ENCODE measurements at places on chromosomes 11 and 22.

DNA sequence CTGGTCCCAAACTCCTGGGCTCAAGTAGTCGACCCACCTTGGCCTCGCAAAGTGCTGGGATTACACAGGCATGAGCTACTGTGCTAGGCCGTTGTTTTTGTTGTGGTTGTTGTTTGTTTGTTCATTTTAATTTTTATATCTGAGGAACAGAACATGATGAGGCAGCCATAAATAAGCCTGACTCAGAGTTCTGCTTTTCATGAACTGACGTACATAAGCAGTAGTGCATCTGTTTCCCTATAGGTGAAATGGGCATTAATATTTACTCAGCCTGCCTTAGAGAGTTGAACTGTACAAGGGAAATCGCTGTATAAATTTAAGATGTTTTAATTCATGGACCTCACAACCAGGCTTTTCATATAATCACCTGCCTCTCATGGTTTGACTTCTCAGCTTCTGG, 80.5 kb downstream of the PDHX start:
- H3K27me3 ChIP-seq = no peaks in the 10 kb centered on the region
- H3K36me3 ChIP-seq = no peaks in the 10 kb centered on the region
- H3K4me1 ChIP-seq = no peaks in the 10 kb centered on the region
- no peak for DNase-seq

DNA sequence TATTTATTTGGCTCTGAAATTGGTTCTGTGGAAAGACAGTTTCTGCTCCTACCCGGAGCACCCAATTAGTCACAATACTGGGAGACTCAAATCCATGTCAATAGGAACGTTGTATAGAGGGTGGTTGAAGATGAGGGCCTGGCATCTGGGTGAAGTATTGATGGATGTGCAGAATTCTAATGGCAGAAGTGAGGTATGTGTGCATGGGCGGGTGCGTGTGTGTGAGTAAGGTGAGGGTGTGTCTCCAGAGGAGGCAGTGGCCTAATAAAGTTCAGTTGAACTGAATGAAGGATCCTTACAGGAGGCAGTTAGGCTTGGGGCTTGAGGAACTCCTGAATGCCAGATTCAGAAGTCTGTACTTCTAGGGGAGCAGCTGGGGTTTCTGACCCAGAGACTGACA, 71.8 kb upstream of the B3GAT1 start:
- H3K4me1 ChIP-seq = peaks cover 6% of the 10 kb centered on the region
- no peak overlapping the region for H3K27ac ChIP-seq
- H3K36me3 ChIP-seq = no peaks in the 10 kb centered on the region
- H3K27me3 ChIP-seq = no peaks in the 10 kb centered on the region
- no peak for DNase-seq

DNA sequence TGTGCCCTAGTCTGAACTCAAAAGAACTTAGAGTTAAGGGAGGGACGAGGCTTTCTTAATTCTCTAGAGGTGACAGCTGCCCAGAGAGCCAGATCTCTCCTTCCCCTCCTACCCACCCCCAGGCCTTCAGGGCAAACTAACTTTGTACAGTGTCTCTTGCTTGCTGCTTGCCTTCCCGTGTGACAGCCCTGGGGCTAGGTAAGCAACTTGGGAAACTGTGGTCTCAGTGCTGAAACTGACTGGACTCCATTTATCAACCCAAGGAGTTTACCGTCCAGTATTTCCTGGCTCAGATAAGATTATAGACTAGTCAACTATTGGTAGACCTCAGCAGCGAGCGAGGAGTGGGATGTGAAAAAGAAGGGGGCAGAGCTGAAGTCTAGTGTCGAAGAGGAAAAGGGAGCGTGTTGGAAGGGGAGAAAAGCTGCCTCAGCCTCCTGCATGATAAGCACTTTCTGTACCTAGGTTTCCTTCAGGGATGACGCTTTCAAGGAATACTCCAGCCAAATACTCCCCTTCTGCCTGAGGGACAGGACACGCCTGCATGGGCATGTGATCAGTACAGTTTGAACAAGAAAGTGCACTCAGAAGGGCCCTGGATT, 43.3 kb upstream of the WEE1 start:
- DNase-seq = no peak
- no peak overlapping the region for H3K27ac ChIP-seq
- peaks cover 1% of the 10 kb centered on the region for H3K36me3 ChIP-seq
- no peaks in the 10 kb centered on the region for H3K27me3 ChIP-seq
- H3K4me3 ChIP-seq = no peak overlapping the region
- H3K4me1 ChIP-seq = peaks cover 2% of the 10 kb centered on the region

DNA sequence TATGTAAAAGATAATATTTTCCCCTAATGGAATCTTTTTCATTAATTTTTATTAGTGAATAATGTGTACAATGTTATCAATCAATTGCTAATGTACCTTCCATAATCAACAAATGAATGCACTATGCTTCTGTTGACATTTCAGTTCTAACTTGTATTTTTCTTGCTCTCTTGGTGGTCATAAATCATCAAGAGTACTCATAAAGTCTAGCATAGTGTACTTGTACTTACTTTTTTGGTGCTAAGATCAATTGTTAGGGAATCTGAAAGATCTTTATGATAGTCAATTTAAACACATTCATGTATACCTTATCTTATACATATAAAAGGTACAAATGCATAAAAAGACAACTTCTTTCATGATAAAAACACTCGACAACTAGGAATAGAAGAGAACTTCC, 10.5 kb downstream of the ENTHD1 start:
- no peak overlapping the region for H3K4me3 ChIP-seq
- H3K27ac ChIP-seq = no peak overlapping the region
- no peaks in the 10 kb centered on the region for H3K4me1 ChIP-seq

- H3K27ac ChIP-seq = no peak overlapping the region
- no peaks in the 10 kb centered on the region for H3K36me3 ChIP-seq
- 0 out of 2 replicates have a peak, but pooled peaks cover 2% of the 10 kb centered on the region for H3K4me1 ChIP-seq
- no peak for DNase-seq
- H3K4me3 ChIP-seq = no peak overlapping the region
These were observed 2.1 kb downstream of the LPXN start for GRCh38 chr11:58573451-58574104.

DNA sequence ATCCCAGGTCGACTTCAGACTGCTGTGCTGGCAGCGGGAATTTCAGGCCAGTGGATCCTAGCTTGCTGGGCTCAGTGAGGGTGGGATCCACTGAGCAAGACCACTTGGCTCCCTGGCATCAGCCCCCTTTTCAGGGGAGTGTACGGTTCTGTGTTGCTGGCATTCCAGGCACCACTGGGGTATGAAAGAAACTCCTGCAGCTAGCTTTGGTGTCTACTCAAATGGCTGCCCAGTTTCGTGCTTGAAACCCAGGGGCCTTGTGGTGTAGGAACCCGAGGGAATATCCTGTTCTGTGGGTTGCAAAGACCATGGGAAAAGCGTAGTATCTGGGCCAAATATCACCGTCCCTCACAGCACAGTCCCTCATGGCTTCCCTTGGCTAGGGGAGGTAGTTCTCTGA, 254.8 kb downstream of the GRIK4 start:
- peaks cover 4% of the 10 kb centered on the region for H3K4me1 ChIP-seq
- H3K36me3 ChIP-seq = no peaks in the 10 kb centered on the region
- DNase-seq = peak; percentile 38
- H3K27me3 ChIP-seq = no peaks in the 10 kb centered on the region
- no peak overlapping the region for H3K4me3 ChIP-seq

DNA sequence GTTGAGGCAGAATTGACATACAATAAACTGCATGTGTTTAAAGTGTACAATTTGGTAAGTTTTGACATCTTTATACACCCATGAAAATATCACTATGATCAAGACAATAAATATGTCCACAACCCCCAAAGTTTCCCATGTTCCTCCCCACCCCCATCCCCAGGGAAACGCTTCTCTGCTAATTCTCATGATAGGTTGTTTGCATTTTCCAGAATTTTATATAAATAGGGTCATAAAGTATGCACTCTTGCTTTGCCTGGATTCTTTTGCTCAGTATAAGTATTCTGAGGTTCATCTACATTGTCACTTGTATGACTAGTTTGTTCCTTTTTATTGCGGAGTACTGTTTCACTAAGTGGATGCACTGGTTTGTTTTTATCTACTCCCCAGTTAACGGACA, 35.6 kb downstream of the MYEOV start:
- H3K27ac ChIP-seq = no peak overlapping the region
- no peak for DNase-seq
- no peaks in the 10 kb centered on the region for H3K36me3 ChIP-seq
- no peak overlapping the region for H3K4me3 ChIP-seq

GRCh38 chr22:49021131-49021925, 806.3 kb downstream of the BRD1 start:
- no peaks in the 10 kb centered on the region for H3K27me3 ChIP-seq
- H3K4me1 ChIP-seq = no peaks in the 10 kb centered on the region
- H3K27ac ChIP-seq = no peak overlapping the region
- DNase-seq = no peak
- no peaks in the 10 kb centered on the region for H3K36me3 ChIP-seq

- no peak overlapping the region for H3K4me3 ChIP-seq
- no peaks in the 10 kb centered on the region for H3K36me3 ChIP-seq
- DNase-seq = no peak
- no peaks in the 10 kb centered on the region for H3K4me1 ChIP-seq
- H3K27me3 ChIP-seq = no peaks in the 10 kb centered on the region
- no peak overlapping the region for H3K27ac ChIP-seq
These were observed 420.0 kb downstream of the MN1 start for GRCh38 chr22:27381552-27381951.

DNA sequence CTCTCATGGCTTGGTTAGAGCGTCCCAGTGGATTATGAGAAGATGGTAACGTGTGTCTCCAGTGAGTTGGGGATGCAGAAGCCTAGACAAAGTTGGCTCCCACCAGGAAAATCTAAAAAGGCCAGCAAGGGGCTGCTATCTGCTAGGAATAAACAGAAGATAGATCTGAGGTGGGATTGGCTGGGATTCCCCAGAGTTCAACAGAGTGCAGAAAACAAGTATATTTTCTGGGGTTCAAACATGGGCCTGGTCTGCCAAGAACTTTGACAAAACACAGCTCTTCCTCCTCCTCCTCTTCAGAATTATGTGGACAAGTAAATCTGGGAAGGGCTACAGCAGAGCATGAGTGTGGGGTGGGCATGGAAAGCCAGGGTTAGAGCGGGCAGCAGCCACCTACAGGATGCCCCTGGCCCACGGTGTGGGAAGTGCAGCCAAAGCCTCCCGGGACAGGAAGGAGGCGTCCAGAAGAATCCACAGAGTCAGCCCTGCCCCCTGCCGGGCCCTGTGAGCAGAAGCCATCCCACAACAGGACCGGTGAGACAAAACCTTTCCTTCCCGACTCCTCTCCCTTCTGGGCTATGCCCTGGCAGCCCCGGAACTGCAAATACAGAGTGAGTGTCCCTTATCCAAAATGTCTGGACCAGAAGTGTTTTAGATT, 67.1 kb downstream of the CD82 start:
- no peak overlapping the region for H3K4me3 ChIP-seq
- H3K4me1 ChIP-seq = no peaks in the 10 kb centered on the region
- DNase-seq = peak; percentile 57
- no peaks in the 10 kb centered on the region for H3K27me3 ChIP-seq

GRCh38 chr22:39236321-39237317, 8.2 kb downstream of the PDGFB start:
- H3K36me3 ChIP-seq = no peaks in the 10 kb centered on the region
- peaks cover 13% of the 10 kb centered on the region for H3K27me3 ChIP-seq
- H3K27ac ChIP-seq = no peak overlapping the region
- H3K4me1 ChIP-seq = peaks cover 4% of the 10 kb centered on the region
- no peak overlapping the region for H3K4me3 ChIP-seq
- no peak for DNase-seq

GRCh38 chr22:37485395-37486223, 575 bp downstream of the MFNG start:
- no peak overlapping the region for H3K27ac ChIP-seq
- H3K4me3 ChIP-seq = no peak overlapping the region
- H3K36me3 ChIP-seq = no peaks in the 10 kb centered on the region
- no peak for DNase-seq

DNA sequence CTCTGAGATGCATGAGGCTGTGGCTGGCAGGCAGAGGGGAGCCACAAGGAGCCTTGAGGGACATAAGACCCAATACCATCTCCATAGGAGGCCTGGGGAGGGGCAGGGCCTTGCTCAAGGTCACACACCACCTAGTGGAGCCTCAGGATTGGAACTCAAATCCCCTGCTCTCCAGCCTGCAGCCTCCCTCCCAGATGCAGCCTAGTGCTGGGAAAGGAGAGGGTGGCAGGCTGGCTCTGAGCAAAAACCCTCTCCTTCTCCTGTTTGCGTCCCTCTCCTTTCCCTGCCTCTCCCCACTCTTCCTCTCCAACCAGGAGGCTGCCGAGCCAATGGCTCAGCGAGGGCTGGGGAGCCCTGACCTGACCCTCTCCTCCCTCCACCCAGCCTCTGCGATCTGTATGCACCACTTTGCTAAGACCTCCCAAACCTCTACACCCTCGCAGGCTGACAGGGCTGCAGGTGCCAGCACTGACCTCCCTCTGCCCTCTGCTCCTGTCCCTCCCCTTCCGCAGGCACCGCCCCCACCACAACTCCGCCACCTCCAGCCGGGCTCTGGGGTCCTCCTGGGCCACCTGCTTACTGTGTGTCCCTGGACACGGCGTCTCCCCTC, 14.7 kb downstream of the IGLL1 start:
- DNase-seq = no peak
- H3K27ac ChIP-seq = no peak overlapping the region
- peak overlapping the region; percentile 89 for H3K4me3 ChIP-seq

DNA sequence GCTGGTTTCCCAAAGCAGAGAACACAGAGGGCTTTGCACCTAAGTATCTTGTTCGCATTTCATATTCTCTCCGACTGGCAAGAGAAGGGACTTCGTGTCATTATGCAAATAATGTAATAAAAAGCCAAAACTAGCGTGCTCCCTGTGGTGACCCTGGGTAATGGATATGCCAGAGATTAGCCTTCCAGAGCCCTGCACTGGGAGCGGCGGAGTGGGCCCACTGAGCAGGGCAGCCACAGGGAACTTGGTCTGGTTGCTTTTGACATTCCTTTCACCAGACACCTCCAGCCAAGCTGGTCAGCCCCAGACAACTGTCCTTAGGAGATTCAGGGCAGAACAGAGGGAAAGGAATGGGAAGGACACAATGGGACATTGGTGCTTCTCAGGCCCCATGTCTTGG, 56.1 kb downstream of the FLI1 start:
- DNase-seq = no peak
- H3K36me3 ChIP-seq = no peaks in the 10 kb centered on the region
- H3K4me1 ChIP-seq = no peaks in the 10 kb centered on the region
- peaks cover 3% of the 10 kb centered on the region for H3K27me3 ChIP-seq

DNA sequence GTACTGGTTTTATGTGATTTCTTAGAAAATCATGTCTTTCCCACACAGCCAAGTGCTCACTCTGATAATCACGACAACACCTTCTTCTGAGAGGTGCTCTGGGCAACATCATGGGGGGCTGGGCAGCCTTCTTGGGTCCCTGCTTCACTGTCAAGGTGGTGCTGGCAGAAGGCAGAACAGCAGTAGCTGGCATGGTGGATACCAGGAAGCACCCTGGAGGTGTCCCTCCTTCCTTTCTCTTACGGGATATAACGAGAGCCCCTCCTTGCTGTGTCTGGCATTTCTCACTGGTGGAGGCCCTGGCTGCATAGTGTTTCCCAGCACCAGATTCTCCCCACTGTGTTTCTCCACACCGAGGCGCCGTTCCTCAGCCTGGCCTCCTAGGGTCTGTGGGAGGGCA, 60.9 kb downstream of the SCN3B start:
- H3K36me3 ChIP-seq = peaks cover under 1% of the 10 kb centered on the region
- H3K4me1 ChIP-seq = no peaks in the 10 kb centered on the region
- H3K27me3 ChIP-seq = no peaks in the 10 kb centered on the region
- no peak overlapping the region for H3K4me3 ChIP-seq
- no peak for DNase-seq

Data from H1 (cell line).